ENCODE measurements at places on chromosomes 12 and 14. TPM values are rescaled to one million over a fixed set of nuclear protein-coding genes. Genes with fewer than 3 reads are reported as not detected.

RHEBL1 gene
- total RNA-seq: 1.2 TPM

PAX9 gene
- total RNA-seq: not detected

RASAL1 gene
- total RNA-seq: under 0.01 TPM

RAB21 gene
- 51.4 TPM for total RNA-seq

LIN7A gene
- 0.19 TPM for total RNA-seq
